ENCODE measurements at places on chromosomes 16 and 17.

DNA sequence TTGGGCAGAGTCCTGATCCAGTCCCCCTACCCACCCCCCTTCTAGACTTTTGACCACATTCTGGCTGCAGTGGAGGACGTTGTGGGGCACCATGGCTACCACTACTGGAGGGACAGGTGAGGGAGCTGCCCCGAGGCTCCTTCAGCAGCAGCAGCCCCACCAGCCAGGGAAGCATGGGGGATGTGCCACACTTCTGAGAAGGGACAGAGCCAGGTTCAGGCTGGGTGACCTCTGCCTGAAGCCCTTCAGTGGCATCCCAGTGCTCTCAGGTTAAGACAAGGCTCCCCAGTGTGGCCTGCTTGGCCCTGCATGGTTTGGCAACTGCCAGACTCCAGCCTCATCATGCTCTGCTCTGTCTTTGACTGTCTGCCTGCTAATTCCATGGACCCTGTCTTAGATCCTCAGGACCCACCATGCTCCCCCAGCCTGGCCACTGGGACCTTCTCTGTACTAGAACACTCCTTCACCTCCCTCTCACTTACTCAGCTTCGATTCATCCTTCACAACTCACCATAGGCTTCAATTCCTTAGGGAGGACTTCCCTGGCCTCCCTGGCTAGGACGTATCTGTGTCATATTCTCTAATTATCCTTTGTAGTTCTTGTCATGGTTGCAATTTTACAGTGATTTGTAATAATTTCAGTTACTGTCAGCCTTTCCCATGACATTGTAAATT, 8.8 kb downstream of the SLC9A5 start:
- DNase-seq = no peak

DNA sequence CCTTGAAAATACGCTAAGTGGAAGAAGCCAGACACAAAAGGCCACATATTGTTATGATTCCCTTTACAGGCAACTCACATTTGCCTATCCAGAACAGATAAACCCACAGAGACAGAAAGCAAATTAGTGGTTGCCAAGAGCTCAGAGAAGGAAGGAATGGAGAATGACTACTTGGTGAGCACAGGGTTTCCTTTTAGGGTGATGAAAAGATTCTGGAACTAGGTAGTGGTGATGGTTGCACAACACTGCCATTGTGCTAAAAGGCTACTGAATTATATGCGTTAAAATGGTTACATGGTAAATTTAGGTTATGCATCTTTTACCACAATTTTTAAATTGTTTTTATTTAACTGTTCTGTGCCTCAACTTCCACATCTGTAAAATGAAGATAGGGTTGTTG, 4.4 kb downstream of the COPRS start:
- DNase-seq = no peak

DNA sequence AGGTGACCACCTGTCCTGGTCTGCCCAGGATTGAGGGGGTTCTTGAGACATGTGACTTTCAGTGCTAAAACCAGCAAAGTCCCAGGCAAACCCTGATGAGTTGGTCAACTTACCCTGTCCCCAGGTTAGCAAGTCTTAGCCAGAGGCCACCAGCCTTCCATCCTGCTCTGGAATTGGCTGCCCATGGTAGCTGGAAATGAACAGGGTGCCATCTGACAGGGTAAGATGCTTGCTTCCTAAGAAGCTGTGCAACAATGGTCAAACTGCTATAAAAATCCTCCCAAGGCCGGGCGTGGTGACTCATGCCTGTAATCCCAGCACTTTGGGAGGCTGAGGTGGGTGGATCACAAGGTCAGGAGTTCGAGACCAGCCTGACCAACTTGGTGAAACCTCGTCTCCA, 22.8 kb upstream of the MTMR4 start:
- no peak for DNase-seq

DNA sequence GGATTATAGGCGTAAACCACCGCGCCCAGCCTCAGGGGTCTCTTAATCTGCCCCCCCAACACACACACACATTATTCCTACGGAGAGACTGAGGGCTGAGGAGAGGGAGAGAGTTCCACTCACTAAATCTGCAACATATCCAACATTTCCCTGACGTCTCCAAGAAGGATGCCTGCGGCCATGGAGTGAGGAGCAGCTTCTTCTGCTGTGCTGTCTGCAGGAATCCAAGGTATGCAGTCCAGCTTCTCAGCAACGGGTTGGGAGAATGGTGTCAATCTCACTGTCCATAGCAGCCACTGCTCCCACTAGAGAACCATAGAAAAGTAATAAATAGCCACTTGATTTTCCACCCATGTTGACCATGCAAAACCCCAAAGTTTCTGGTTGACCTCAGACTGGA, 5.1 kb upstream of the PLXDC1 start:
- no peak for DNase-seq

DNA sequence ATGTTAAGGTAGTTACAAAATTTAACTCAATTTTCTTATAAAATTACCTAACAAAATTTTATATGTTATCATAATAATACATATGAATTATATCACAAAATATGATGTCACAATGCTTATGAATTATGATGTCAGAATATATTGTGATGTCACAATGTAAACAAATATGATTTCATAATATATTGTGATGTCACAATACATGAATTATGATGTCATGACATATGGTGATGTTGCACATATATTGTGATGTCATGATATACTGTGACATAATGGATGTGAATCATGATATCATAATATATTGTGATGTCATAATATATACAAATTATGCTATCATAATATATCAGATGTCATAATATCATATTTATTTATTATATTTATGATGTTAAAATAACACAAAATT, 1879.9 kb downstream of the TP53TG3F start:
- no peak for DNase-seq

DNA sequence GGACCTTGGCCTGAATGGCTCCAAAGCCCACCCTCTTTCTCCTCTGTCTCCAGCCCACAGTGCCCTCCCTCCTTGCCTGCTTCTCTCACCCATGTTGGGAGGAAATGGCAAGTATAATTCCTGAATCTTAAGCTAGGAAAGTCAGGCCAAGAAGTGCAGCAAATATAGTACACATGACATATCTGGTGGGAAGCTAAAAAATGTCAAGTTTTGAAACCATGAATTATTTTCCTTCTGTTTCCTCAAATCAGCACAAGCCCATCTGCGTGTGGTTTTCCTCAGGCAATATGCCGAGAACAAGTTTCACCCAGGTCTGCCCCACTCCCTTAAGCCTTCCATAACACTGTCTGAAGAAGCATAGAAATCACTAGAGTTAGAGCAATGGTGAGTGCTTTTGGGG, 502.8 kb upstream of the CDH11 start:
- DNase-seq = no peak

- no peak for DNase-seq
These were observed 51.5 kb downstream of the TENT4B start for GRCh38 chr16:50204453-50205108.

GRCh38 chr16:57061084-57061905, 31.1 kb upstream of the CPNE2 start:
- DNase-seq = no peak

GRCh38 chr17:57407287-57408070, 151.2 kb downstream of the MSI2 start:
- DNase-seq = no peak

DNA sequence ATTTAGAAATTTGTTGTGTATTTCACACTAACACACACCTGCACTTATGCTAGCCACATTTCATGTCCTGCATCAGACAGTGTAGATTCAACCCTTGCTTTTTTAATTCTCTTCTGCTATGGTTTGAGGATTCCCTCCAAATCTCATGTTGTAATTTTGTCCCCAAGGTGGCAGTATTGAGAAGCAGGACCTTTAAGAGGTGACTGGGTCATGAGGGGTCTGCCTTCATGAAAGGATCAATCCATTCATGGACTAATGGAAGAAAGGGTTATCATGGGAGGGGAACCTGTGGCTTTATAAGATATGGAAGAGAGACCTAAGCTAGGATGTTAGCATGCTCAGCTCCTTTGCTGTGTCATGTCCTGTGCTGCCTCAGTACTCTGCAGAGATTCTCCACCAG, 1032.2 kb downstream of the CDH11 start:
- DNase-seq = no peak

DNA sequence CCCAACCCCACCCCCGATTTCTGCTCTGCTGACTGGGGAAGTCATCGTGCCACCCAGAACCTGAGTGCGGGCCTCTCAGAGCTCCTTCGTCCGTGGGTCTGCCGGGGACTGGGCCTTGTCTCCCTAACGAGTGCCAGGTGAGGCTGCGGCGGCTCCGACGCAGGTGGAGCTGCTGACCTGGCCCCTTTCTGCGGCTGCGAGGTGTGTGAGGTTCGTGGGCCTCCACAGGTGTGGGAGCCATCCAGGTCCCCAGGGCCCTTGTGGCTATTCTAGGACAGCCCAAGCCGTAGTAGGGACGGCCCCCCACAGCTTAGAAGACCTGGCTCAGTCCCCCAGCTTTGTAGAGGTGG, 3.0 kb downstream of the UBE2I start:
- DNase-seq = no peak

DNA sequence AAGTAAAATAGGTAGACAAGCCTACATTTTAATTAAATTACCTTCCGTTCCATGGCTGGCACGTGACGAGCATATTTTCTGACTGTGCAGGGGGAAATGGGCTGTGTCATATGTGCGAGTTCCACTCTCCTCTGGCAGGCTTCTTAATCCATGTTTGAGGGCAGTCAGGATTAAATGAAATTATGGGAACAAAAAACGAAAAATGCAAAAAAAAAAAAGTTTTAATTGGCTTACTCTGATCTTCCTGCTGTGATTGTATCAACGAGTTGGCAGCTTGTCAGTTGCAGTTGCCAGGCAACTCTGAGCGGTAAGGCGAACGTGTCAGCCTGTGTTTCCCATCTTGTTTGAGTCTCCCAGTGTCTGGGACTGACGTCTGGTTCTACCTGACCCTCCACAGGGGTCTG, 302.9 kb upstream of the XYLT1 start:
- DNase-seq = no peak

DNA sequence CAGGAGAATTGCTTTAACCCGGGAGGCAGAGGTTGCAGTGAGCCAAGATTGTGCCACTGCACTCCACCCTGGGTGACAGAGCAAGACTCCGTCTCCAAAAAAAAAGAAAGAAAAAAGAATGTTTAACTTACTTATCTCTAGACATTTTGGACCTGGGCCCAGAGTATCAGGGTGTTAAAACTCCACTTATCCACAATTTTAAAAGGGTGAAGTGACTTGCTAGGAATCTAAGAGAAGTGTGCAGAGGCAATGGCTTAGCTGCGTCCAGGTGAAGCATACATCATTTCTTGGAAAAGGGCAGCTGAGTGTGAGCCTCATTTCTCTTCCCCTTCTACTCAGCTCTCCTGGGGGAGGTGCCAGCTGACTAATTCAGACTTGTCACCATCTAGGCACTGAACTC, 25.1 kb downstream of the ALDH3A2 start:
- no peak for DNase-seq

- DNase-seq = no peak
These were observed 483 bp downstream of the LLGL2 start for GRCh38 chr17:75525806-75526554.

All from DND-41 (cell line).